ENCODE measurements at places on chromosomes 7 and 10. TPM values are rescaled to one million over a fixed set of nuclear protein-coding genes. Genes with fewer than 3 reads are reported as not detected.

PCGF5 gene
- total RNA-seq = 24.7 TPM

PARP12 gene
- 11.7 TPM for total RNA-seq

SLF2 gene
- 13.9 TPM for total RNA-seq

BMI1 gene
- 35.9 TPM for total RNA-seq

CPN1 gene
- total RNA-seq = not detected

C7orf33 gene
- not detected for total RNA-seq

TMEM72 gene
- not detected for total RNA-seq

SKIDA1 gene
- 1.4 TPM for total RNA-seq

PNLIPRP1 gene
- not detected for total RNA-seq

CHRM2 gene
- 1.3 TPM for total RNA-seq

ANKRD1 gene
- 189 TPM for total RNA-seq

LGI1 gene
- not detected for total RNA-seq

MYL10 gene
- not detected for total RNA-seq

ANK3 gene
- 13.8 TPM for total RNA-seq

TMEM106B gene
- 50.2 TPM for total RNA-seq

TMEM140 gene
- 0.47 TPM for total RNA-seq

ZNRF2 gene
- 4.0 TPM for total RNA-seq

GJD4 gene
- total RNA-seq = not detected

PRF1 gene
- not detected for total RNA-seq

RAB19 gene
- total RNA-seq = not detected

SFTPD gene
- not detected for total RNA-seq

CLRN3 gene
- not detected for total RNA-seq

ELFN1 gene
- total RNA-seq = 0.93 TPM

PIK3CG gene
- not detected for total RNA-seq

UPK3B gene
- 8.6 TPM for total RNA-seq

All from pericardium fibroblast (primary cell).